Stimulated activated naive B cell treated with anti-CD40 and anti-IgM and Interleukin-4, amounts not matched to agents 10 μg/mL and 1 μg/mL and 100 μg/mL, for 72 hours (primary cell): ENCODE measurements at places on chromosomes 1 and 21.

DNA sequence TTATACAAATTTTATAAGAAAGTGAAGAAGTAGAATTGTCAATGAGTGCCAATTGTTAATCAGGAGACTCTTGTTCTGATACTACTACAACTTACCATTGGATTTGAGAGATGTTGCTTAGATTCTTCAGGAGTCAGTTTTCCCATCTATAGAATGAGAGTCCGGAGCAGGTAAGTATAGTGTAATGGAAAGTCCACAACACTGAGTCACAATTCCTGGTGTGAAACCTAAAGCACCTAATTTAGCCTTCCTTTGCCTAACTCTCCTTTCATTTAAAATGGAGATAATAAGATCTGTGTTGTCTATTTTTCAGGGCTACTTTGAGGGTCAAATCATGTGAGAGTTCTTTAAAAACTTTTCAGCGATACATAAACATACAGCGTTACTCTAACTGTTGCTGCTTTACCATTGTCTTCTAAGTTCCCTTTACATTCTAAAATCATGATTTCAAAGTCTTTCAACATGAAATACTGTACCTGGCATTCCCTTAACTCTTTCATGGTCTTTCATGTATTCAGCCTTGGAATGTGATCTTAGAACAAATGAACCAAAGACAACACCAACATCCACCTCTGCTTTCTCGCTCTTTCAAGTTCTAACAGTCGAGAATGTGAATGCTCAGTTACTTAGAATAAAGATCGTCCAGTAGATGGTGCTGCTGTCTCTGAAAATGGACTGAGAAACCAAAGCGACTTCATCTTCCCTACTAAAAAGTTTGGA, 90.9 kb downstream of the SLC30A10 start:
- no peak for DNase-seq

GRCh38 chr21:41169258-41169576, 1.3 kb downstream of the BACE2 start:
- DNase-seq = no peak

- DNase-seq = no peak
Observed at GRCh38 chr1:222413436-222413835, 134.5 kb downstream of the HHIPL2 start.

DNA sequence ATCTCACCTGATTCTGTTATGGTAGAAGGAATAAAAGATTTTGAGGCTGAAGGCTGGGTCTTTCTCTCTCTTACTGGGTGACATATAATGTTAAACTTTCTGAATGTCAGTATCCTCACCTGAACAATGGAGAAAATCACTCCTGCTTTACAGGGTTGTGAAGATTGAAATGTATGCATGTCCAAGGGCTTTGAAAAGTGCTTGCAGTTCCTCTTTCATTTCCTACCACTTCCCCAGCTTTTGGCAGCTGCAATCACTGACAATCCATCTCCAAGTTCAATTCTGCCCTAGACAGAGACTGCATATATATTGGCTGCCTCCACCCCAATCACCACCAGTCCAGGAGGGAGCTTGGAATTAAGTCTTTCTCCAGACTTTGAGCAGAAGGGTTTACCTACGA, 39.8 kb downstream of the FAM78B start:
- no peak for DNase-seq

GRCh38 chr1:2532485-2533160, 2.6 kb upstream of the HES5 start:
- no peak for DNase-seq

DNA sequence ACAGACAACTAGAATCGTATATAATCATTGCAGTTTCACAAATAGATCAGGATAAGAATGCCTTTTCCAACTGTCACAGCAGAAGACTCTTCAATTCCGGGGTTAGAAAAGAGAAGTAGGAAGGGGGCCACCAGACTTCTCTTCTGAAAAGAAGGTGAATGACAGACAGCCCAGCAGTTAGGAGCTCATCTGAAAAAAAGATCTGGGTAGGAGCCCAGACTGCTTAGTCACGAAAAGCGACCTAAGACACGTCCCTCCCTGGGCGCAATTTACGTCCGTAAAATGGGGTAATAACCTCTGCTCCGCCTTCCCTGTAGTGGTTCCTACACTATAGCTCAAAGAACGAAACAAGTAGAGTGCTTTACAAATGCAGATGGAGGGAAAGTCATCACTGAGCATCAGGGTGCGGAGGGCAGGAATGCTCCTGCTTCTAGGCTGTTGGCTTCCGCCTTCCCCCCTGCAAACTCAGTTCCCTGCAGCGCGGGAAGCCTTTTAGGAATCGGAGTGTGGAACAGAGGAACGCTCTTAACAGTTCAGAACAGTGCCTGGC, 582 bp downstream of the ORC1 start:
- DNase-seq = peak; percentile 45
